ENCODE measurements at places on chromosomes 6 and 20.

- DNase-seq = no peak
These were observed 620.2 kb downstream of the QKI start for GRCh38 chr6:164034602-164035140.

DNA sequence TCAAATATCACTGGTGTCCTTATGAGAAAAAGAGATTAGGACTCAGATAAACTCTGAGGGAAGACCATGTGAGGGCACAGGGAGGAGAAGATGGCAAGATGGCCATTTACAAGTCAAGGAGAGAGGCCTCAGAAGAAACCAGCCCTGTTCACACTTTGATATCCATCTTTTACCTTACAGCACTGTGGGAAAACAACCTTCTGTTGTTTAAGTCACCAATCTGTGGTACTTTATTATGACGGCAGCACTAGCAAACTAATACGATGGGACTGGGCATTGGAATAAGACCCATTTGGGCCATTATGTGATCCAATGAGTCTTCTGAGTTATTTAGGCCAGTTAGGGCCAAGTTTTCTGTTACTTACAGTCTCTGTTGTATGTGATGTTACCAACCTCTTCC is 26.4 kb upstream of the CD2AP start:
- DNase-seq = no peak

- DNase-seq = no peak
These were observed 81.9 kb upstream of the CCN6 start for GRCh38 chr6:111971866-111972532.

DNA sequence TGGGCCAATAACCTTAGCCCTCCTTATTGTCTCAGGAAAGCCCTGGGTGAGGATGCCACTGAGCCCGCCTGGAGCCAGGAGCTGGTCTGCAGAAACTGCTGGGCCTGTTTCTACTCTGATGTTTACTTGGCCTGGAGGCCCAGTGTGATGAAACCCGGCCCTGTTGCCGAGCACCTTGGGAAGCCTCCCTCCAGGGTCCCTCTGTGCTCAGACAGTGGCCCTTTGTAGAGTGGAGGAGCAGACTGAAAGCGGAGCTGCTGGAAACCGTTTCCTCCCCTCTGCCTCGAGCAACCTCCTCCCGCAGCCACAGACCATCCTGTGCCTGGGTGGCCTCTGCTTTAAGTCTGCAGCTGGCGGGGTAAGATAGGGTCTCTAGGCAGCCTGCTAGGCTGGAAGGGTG is 84.1 kb upstream of the EPB41L1 start:
- no peak for DNase-seq

DNA sequence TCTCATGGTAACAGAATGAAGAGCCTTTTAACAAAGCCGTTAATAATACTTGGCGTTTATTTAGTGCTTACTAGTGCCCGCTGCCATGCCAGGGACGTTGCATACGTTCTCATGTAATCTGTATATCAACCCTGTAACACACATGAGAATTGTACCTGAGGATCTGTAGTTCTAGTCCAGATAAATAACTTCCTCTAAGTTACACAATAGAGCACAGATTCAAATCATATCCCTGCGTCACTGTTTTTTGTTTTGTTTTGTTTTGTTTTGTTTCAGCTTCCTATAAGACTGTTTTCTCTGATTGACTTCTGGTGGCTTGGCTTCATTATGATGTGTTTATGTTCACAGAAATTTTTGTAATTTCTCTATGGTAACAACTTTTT is 553 bp downstream of the ZSCAN16 start:
- no peak for DNase-seq

DNA sequence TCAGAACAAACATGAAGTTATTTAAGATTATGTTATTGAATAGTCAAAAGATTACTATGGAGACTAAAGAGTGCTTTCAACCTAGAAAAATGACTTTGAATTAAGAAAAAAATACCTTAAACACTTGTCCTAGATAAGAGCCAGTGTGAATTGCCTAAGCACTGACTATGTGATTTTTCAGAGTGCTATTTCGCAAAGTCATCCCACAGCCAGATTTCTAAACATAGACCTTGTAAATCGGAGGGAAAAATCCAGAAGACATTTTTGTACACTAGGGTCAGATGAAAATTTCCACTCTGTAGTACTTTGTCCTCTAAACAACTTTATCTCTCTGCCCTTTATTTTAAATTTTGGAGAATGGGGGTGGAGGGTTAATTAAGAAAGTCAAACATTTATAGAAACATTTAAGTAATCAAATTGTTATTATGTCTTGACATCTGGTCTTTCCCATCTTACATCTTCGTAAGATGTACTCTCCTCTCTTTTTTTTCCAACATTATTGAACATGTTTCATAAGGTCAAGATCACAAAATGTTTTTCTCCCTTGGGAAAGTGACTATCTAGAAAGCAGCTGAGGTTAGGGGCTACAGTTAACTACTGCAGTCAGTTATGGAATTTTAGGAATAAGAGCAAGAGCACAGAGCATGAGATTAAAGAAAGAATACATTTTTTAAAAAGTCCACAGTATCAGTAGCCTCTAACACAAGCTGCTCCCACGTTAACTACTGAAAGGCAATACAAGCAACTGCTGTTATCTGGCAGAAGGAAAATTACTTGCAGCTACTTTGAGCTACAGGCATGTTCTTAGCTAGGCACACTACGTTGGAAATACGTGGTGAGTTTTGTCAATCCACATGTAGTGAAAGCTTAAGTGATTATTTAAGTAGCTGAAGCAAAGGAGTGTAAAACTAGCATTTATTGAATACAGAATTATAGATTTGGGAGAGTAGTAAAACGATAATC is 648.5 kb downstream of the HTR1B start:
- DNase-seq = no peak

GRCh38 chr6:170066679-170067078 is 224.2 kb downstream of the DLL1 start:
- DNase-seq = no peak

- no peak for DNase-seq
These were observed 168.9 kb downstream of the PDSS2 start for GRCh38 chr6:107290491-107290890.

GRCh38 chr6:12717356-12717755 is 789 bp downstream of the PHACTR1 start:
- DNase-seq = no peak

DNA sequence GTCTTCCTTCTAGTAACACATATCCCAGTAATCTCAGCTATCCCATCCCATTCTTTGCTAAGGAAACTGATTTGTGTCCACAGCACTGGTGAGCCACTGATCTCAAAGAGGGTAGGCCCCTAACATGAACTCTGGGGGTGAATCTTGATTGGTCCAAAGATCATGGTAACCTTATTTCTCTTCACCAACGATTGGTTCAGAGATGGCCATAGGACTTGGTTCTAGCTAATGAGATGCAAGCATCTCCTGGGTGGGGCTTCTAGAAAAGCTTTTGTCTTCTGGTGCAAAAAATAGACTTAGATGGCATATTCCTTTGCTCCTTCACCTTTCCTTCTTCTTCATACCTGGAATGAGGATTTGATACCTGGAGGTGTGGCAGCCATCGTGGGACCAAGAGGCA is 43.8 kb upstream of the SIRPA start:
- no peak for DNase-seq

DNA sequence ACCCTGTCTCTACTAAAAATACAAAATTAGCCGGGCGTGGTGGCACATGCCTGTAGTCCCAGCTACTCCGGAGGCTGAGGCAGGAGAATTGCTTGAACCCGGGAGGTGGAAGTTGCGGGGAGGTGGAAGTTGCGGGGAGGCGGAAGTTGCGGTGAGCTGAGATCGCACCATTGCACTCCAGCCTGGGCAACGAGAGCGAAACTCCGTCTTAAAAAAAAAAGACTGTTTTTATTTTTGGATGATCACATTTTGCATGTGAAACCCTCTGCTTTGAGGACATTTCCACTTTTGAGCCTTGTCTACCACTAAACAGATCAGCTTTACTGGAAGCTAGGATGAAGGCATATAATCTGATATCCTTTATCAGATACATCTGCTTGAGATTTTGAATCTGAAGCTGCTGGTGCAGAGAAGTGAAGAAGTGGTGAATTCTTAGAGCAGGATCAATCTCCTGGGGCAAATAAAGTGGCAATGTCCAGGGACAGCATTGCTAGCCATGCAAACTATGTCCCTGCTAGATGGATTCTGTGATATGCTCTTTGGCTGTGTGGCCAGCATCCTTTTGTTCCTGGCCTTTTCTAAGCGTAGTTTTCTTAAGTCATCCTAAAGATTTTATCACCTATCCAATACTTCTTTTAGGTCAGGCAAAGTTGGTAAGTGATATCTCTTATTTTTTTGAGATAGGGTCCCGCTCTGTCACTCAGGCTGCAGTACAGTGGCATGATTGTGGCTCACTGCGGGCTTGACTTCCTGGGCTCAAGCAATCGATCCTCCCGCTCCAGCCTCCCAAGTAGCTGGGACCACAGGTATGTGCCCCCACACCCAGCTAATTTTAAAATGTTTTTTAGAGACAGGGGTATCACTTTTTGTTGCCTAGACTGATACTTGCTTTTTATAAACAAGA is 23.3 kb downstream of the RBL1 start:
- no peak for DNase-seq

GRCh38 chr6:42230345-42231321 is 13.0 kb upstream of the MRPS10 start:
- DNase-seq = no peak

DNA sequence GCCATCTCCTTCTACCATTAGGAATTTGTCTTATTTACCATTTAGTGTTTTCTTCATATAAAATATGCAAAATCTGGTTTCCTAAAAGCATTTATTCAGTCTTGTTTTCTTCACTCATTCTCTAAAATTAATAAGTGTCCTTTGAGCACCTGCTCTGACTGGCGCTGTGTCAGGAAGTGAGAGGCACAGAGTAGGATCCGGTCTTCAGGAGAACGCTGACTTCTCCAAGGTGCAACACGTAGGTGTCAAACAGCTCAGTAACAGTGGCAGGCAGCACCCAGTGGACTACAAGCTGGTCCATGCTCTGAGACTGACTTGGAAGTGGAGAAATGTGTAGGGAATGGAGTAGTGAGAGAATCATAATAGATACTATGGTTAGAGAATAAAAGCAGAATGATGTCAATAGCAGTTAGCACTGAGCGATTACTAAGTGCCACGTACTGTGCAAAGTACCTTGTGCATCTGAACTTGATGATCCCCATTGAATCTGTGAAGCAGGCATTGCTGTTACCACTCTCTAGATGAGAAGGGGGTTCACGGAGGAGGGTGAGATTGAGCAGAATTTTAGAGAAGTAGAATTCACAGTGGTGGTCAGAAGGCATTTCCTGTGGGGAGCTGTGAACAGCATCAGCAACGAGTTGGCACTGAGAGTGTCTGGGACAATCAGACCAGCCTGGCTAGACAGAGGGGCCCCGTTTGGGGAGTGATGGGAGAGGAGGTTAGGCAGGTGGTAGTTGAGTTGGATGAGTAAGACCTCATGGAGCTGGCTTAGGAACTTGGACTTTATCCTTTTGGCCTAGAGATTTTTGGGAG is 569.8 kb downstream of the QKI start:
- DNase-seq = no peak

- DNase-seq = no peak
These were observed 27.6 kb upstream of the EPB41L1 start for GRCh38 chr20:36126836-36127527.

DNA sequence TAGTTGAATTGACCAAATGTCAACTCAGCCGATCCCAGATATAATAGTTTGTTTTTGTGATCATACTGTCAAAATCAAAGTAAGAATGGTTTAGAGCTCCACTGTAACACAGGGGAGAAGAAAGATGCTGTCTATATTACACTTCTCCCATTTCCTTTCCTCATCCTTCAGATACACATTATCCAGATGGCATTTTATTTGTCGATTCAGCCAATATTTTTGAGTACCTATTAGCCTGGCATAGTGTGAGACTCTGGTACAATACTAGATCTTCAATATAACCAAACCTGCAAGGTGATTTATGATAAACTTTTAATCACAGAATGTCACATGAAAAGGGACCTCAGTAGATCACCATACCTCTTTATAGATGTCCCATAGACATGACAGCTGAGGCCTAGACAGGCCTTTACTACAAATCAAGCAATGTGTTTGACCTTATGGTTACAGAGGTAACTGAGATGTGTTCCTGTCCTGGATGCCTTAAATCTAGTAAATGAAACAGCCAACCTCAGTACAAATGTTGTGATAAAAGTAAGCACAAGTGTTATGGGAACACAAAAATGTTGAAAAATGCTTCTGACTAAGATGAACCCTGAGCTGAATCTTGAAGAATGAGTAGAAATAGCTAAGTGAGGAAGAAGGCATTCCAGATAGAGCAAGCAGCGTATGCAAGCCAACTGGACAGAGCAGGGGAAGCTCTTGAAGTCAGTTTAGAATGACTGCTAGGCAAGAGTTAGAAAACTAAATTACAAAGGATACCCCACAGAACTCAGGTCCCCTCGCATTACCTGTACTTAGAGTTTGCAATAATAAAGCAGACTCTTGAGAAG is 1.9 kb downstream of the FBXO9 start:
- no peak for DNase-seq

DNA sequence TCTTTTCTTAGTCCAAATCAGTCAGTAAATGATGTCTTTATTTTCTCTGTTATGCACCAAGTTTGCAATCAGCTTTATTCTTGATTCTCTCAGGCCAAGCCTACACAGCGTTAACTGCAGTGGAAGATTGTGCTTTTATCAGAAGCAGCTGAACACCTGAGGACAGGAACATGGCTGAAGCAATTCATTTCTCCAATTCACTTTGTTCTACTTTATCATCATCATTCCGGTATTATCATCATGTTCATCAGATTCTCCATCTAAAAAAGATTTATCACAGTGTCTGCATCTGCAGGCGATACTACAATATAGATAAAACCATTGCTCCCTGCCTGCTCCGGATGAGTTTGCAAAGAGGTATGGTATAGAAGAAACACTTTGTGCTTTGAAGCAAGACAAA is 68.1 kb upstream of the STMND1 start:
- DNase-seq = no peak
